GM12878 (cell line): ENCODE measurements at places on chromosomes 11 and 22.

DNA sequence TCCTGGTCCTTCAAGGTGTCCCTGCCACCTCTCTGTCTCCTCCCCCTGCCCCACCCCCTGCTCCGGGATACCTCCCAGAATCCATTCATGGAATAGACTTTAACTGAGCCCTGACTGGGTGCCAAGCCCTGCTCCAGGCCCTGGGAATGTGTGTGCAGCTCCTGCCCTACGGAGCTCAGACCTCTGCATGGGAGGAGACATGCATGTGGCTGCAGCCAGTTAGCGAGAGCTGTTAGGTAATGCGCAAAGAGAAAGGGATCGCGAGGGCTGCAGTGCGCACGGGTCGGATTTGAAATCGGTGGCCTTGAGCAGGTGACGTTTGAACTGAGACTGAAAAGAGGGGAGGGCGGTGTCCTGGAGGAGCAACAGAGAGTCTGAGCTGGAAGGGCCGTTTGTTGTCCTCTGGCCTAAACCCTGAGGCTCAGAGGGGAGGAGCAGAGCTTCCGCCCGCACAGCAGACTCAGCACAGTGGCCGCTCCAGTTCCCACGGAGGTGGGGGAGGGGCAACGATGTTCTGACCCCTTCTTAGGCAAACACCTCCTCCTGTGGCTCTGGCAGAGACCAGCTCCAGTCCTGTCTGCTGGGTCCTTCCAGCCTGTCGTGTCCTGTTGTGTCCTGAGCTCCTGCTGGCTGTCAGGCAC, 19.8 kb upstream of the LRRC10B start:
- DNase-seq = no peak

DNA sequence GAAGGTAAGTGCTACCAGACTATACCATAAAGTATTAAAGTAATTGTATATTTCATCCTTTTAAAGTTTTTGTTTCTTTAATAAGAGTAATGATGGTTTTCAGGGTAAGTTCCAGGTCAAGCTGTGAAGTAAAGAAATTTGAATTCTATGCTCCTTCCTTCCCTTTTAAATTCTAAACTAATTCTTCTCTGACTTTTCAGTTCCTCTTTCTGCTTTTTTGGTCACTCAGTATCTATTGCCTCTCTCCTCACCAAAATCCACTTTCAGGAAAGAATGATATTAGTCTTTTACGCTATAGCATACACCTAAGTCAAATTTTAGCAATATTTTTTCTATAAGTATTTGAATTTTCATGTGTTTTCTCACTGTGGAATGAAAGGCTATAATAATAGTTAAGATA, 8.2 kb downstream of the MMP8 start:
- DNase-seq = no peak

DNA sequence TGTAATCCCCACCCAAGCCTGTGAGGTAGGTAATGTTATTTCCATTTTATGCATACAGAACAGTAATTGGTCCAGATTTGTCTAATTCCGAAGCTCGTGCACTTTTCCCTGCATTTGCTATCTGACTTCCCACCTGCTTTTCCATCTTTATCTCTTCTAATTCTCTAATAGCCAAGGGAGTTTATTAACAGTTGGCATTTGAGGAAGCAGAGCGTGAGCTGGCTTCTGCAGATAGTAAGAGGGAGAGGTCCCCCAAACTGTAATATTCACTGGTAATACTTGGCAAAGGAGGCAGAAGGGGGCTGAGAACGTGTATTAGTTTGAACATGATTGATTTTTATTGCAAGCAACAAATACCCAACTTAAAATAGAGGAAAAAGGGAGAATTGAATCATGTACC, 110.8 kb upstream of the SPON1 start:
- no peak for DNase-seq

DNA sequence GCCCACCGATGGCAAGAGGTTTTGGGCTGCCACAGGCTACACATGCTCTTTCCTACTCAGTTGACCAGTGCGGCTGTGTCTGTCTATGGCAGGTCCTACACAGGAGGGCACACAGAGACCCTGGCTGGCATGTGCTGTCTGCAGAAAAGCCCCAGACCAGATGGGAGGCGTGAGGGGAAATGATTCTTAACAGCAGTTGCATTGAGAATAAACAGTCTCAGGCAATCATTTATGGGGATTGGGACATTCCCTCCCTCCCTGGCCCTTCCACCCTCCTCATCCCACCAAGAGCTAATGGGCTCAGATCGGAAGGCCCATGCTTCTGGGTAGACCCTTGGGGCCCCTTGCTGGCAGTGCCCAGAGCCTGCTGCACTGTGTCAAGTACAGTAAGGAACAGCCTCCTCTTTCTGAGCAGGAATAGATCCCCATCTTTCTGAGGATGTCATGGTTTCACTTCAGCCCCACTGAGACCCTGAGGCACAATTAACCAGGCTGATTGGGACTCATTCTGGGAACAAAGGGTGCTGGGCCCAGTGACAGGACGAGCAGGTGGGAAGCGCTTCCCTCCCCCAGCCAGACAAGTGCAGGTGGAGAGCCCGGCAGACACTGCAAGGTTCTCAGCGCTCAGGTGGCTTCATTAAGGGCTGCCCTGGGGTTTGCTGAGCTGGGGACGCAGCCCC, 28.3 kb downstream of the TSPAN18 start:
- no peak for DNase-seq

- no peak for DNase-seq
Observed at GRCh38 chr11:19349340-19350025, 108.7 kb upstream of the E2F8 start.

- no peak for DNase-seq
Observed at GRCh38 chr11:111764621-111765020, 1.6 kb downstream of the PPP2R1B start.

- DNase-seq = no peak
Observed at GRCh38 chr22:31230871-31231621, 18.9 kb downstream of the LIMK2 start.

DNA sequence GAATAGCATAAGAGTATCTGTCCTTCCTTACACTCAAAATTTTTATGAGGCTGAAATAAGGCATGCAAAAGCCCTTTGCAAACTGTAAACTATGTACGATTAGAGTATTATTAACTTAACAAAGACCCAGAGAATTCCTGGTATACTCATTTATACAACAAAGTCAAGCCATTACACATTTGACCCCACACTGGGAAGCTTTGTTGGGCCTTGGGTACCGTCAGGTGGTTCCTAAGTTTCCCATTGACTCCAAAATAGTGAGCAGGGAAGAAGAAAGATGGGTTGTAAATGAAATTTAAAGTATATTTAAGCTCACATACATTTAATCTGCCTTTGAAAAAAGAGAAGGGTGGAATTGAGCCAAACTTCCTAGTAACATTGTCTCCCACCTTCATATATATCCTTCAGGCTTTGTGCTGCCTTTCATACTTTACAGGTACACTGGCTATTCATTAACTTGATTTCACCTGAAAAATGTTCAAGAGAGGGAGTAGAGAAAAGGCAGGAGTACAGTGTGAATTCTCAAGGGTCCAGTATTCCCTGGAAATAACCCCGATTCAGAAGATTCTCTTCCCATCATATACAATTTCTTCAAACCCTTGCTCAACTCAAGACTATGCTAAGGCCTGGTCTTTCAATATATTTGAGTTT, 68.6 kb downstream of the SOX6 start:
- no peak for DNase-seq

DNA sequence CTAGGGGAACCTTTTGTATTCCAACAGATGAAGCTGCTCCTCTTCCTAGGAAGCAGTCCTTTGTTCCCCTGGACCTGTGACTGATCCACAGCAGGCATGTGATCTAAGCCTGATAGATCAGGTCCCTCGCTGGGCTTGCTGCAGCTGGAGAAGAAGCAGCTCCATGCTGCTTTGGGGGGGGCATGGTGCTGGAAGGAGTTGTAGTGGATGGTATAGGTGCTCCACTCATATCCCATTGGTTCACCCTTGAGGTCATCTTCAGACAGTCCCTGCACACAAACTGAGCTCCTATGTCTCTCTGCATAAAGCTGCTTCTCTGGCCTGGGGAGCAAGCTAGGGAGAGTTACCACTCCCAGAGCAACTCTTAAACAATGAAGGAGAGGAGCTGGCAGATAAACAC, 9.5 kb upstream of the RIC3 start:
- DNase-seq = no peak

DNA sequence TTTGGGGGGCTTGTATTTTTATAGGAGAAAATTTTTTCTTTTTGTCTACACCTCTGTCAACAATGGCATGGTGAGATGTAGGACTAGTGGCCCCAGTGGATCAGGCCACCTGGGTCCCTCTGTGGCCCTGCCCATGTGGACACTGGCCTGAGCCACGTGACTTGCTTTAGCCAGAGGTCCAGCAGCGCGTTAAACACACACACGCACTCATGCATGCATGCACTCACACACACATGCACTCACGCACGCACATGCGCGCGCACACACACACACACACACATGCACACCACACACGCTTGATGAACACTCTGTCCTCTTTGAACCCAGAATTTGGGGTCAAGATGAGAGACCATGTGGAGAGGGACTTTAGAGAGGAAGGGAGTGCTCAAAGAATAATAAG, 59.4 kb upstream of the NUP50 start:
- no peak for DNase-seq

DNA sequence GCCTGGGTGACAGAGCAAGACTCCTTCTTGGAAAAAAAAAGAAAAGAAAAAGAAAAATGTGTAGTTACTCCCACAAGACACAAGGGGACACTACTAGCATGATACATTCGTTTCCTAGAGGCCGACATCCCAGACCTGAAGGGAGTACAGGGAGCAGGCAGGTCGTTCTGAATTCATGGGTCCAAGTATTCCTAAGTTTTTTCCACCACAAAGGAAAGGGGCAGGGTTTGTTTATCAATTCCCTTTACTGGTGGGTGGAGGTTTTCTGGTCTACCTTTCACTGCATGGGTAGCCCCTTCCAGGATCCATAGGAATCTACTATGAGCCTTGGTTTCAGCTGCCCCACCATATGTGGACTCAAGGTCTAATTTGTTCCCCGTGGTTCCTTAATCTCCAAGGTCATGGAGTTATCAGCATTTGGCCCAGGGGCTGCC, 11.8 kb downstream of the TIGD3 start:
- no peak for DNase-seq
